CD4-positive, alpha-beta T cell treated with Interleukin-15 for 4 hours (primary cell): ENCODE measurements at places on chromosomes 2 and 18.
A peak's percentile ranks its signal among the peaks of the same experiment; 100 is the strongest.

GRCh38 chr2:216873573-216873972, 13.7 kb upstream of the TNP1 start:
- no peak for DNase-seq

DNA sequence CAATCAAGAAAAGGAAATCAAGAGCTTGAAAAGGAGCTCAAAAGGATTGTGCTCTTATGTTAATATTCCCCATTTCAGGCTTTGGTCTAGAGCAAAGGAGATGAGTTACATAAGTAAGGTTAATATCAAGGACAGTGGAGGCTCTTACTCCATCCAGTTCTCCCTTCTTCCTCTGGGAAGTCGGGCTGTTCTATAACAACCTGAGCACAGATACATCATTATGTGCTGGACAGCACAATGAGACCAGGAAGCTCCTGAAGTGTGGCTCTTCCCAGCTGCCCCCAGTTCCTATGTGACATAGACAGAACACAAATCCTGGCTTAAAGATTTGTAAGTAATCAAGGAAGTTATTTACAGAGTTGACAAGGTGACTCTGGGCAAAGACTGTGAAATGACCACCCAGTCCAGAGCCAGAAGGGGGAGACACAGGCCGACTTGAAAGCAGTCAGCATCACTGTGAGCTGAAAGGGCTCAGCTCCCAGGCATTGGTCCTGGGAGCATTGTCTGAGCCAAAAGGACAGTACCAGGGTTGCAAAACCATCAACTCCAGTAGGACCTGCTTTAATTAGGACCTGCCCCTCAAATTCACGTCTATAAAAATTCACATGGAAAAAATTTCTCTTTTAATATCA, 917.6 kb upstream of the ACVR2A start:
- DNase-seq, result no peak

DNA sequence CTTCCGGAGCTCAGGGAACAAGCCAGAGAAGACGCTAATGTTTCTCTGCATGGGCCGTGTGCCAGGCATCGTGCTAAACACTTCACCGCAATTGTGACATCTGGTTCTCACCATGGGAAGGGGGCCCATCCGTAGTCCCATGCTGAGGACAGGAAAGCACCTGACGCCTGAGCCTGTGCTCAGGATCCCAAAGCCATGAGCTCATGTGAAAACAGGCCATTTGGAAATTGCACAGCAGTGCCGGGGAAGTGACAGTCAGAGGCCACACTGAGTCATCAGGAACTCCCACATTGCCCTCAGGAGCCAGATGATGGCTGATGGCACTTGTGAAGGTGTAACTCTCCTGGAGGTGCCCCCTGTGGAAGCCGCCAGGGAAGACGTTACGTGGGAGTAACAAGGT, 141.0 kb downstream of the INHBB start:
- no peak for DNase-seq

- no peak for DNase-seq
Measured at GRCh38 chr18:46531482-46531881, 125.5 kb downstream of the LOXHD1 start.

DNA sequence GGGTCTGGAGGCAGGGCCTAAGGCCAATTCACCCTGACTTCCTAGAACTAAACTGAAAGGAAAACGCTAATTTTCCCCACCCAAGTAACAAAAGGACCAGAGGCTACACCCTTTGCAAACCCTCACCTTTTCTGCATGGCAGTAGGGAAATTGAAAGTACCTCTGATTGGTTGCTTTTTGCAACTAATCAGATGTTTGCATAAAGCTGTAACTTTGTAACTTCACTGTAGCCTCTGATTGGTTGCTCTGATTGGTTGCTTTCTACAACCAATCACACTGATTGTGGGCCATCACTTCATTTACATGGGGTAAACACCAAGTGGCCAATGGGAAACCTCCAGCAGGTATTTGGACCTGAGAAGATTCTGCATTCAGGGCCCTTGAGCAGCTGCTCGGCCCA, 20.8 kb downstream of the EIPR1 start:
- DNase-seq, result no peak

DNA sequence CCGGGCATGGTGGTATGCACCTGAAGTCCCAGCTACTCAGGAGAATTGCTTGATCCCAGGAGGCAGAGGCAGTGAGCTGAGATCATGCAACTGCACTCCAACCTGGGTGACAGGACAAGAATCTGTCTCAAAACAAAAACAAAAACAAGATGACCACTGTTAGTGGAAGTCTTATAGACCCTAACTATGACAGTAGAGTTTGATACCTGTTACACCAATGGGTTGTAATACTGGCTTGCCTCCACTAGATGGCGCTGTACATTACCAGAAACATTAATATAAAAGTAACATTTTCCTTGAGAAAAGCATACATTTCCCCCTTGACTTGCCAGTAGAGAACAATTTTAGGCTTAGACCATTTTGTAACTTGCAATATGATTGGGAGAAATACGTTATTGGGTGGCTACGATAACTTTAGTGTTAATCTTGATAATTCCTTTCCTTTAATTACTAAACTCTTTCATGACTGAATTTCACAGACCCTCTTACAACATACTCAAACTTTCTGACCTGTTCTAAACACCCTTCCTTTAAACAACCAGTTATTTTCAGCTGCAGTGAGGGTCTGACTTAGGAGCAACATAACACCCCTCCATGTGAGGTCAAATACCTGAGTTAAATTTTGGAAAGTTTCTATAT, 19.5 kb downstream of the SLC25A52 start:
- peak; percentile 56 for DNase-seq

GRCh38 chr2:70519453-70519852, 34.2 kb downstream of the TGFA start:
- DNase-seq, result no peak

DNA sequence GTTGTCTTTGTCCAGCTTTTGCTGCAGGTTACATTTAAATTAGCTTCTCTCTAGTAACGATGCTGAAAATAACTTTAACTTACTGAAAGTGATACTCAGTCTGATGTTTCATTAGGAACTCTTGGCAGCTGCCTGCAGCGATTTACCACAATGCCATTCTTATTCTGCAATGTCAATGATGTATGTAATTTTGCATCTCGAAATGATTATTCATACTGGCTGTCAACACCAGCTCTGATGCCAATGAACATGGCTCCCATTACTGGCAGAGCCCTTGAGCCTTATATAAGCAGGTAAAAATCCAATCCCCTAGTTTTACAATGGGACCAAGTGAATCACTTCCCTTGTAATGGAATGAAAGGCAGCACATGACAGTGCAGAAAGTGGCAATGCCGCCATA, 16.3 kb upstream of the MFF start:
- DNase-seq, result no peak

GRCh38 chr2:218448934-218449333, 30.0 kb downstream of the VIL1 start:
- no peak for DNase-seq

GRCh38 chr2:84293791-84294380, 165.2 kb downstream of the SUCLG1 start:
- no peak for DNase-seq

DNA sequence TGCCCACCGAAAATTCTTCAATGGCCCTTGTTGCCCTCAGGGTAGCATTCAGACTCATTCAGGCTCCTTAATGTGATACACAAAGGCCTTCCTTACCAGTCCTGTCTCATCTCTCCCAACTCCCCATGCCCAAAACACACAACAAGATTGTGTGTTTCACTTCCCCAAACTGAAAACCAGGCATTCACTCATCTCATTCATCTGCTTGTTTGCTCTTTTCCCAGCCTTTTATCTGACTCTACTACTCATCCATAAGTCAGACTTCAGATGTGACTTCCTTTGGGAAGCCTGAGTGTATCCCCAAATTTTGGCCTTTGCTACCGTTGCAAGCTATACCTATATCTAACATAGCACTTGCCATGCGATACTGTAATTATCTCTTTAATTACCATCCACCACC, 9.7 kb upstream of the SLC39A10 start:
- no peak for DNase-seq

DNA sequence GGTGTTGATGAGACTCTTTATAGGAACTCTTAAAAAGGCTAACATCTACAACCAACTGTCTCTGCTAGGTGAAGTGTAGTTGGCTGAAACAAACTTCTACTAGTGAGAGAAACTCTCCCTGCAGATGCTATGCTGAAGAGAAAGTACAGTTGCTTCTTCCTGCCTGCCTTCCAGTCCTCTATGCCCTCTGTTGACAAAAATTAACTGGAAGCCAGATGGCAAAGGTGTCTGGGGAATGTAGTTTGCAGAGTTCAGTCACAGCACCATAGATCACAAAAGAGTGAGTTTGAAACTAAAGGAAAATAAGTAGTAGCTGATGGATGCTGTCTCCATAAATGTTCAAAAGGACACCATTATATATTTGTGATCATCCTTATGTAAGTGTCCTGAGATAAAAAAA, 958.8 kb upstream of the NRXN1 start:
- no peak for DNase-seq

DNA sequence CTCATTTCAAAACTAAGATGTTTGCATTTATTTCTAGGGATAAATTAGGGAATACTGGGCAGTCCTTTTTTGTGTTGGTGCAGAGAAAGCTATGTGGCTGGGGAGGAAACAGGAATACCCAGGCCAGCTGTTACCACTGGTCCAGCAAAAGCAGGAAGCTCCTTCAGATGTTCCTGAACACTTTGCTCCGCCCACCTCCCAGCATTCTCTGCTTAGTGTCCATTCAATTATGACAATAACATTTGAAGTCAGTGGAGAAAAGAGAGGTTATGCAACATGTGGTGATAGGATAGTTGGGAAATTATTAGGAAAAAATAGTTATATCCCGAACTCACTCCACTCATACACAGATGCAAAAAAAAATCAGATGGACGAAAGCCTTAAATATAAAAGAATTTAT, 22.1 kb upstream of the ARPC2 start:
- DNase-seq, result no peak

- DNase-seq, result no peak
Measured at GRCh38 chr2:231907765-231908164, 18.4 kb downstream of the NPPC start.

GRCh38 chr2:196783431-196784094, 15.9 kb downstream of the GTF3C3 start:
- DNase-seq, result no peak

DNA sequence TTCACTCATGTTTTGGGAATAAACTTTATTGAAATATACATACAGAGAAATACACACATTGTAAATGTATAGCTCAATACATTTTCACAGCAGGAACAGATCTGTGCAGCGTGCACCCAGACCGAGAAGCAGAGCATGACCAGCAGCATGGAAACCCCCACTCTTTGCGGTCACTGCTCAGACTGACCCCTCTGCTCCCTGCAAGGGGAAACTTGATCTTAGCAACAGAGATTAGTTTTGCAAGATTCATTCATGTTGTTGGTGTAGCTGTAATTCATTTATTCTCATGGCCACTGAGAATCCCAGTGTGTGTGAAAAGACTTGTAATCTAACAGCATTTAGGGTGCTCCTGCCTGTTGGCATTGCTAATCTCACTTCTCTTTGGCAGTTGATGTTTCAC, 35.2 kb downstream of the LPIN1 start:
- no peak for DNase-seq

DNA sequence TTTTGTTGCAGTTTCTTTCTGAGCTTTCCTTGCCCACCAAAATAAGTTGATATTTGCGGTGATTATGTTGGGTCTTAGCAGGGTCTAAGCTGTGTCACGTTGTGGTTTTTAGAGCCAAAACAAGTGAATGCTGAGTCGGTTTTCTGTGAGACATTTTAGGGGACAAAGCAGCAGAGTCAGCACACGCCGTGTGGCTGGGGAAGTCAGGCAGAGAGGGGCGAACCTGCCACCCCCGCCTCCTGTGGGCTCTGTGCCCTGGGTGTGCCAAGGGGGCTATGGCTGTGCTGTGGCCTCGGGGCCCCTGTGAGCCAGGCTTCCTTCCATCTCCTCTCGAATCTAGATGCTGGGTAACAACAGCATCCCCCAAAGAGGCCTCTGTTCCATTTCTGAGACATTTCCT, 30.8 kb upstream of the TMEM87B start:
- no peak for DNase-seq

GRCh38 chr2:226730481-226730880, 69.1 kb downstream of the IRS1 start:
- no peak for DNase-seq

DNA sequence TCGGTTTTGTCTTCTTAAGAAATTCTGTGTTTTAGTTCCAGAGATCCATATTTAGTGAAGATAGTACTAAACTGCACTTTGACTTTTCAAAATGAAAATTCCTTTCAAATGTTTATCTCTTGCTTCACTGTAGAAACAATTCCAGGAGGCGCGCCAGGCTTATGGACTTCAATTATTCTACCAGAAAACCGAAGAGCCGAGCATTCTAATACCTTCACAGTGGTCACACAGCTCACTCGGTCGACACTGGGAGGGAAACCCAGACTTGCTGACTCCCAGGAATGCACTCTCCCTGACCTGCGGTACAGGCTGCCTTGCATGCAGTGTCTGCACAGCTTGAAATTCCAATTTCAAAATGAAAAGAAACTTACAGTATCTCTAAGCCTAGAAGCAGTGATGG, 119.9 kb upstream of the PIEZO2 start:
- no peak for DNase-seq

GRCh38 chr2:172484253-172484652, 56.9 kb downstream of the ITGA6 start:
- DNase-seq, result peak; percentile 39

DNA sequence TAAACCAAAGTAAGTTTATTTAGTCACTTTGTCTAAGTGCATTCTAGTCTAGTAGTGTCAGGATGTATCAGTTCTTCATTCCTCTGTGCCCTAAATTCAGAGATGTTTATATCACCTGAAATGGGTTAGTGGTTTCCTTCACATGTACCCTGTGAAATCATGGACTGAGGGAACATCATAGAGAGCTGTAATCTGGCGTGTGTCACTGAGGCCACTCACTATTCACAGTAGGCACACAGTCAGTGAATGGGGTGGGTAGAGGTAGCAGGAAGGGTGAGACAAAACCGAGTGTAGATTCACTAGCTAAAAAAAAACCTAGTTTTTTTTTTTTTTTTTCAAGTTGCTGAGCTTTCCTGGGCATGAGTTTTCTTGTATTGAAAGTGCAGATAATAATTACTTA, 5.6 kb downstream of the KIF5C start:
- DNase-seq, result no peak

DNA sequence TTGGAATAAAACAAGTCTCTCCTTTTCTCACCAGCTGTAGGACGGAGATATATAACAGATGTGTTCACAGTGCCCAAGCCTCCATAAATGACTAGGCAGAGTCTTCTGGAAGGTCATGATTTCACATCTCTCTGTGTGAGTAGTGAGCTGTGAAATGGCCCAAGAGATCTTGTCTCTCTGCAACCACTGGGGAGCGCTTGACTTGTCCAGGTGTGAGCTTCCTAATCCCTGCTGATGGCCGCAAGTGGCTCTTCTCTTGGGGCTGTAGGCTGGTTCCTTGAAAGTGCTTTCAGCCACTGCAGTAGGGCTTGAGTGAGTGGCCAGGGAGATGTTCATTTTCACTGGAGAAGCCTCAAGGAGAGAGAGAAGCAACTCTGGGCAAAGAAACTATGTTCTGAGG, 38.1 kb upstream of the OTOS start:
- DNase-seq, result no peak
